ENCODE measurements at places on chromosomes 11 and 22.

- no peak for DNase-seq
Measured at GRCh38 chr11:76700177-76701100, 29.9 kb upstream of the LRRC32 start.

- no peak for DNase-seq
Measured at GRCh38 chr11:116207421-116208141, 565.2 kb downstream of the BUD13 start.

- peak; percentile 72 for DNase-seq
Measured at GRCh38 chr22:42581762-42582716, 28.3 kb downstream of the SERHL2 start.

DNA sequence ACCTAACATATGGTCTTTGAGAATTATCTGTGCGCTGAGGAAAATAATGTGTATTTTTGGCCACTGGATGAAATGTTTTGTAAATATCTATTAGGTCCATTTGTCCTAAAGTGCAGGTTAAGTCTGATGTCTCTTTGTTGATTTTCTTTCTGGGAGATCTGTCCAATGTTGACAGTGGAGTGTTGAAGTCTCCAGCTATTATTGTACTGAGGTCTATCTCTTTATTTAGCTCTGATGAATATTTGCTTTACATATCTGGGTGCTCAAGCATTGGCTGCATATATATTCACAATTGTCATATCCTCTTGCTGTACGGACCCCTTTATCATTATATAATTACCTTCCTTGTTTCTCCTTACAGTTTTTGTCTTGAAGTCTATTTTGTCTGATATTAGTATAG is 833.8 kb downstream of the DLG2 start:
- no peak for DNase-seq

GRCh38 chr11:130620548-130620947 is 172.1 kb downstream of the ADAMTS15 start:
- no peak for DNase-seq

- DNase-seq: no peak
Measured at GRCh38 chr11:92687724-92688123, 281.7 kb upstream of the MTNR1B start.

DNA sequence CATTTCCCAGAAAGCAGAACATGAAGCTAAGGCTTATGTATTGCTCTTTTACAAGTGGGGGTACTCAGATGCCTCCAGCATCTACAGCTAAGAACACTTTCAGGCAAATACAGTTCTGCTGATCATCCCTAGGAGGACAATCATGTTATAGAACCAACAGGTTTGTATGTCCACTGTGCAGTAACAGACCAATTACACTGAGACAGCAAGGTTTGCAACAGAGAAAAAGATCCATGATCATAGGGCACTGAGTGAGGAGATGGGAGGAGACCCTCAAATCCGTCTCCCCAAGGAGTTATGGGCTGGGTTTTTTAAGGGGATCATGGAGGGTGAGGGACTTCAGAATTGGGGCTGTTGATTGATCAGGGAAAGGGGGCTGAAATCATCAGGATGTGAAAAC is 39.1 kb upstream of the GRK3 start:
- no peak for DNase-seq

DNA sequence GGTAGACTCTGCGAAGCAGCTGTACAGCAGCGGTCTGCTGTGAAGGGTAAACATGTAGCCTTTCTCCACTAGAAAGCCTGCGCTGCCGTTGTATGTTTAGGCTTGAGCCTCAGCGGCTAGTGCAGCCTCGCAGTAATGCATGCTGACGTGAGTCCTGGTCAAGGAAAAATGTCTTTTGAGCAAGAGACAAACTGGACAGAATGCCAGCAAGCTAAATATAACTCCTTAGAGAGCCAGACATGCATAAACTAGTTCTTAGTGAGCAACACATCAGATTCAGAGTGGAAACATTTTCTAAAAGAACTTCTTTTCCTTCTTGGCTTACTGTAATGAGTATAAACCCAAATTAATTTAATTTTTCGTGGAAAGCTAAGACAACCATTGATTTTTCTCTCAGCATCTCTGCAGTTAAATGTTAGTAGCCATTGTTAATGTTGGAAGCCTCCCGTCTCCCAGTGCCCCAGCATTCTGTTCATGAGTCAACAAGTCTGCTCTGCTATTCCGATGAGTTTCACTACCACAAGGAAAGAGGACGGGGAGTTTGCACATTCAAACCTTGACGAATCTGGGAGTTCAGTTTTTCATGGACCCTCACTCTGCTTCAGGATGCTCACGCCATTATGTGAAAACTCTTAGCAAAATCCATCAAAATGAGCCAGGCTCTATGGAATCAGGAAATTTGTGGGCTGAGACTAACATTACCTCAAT is 51.4 kb downstream of the JAM3 start:
- DNase-seq: no peak

GRCh38 chr22:46001426-46002106 is 24.6 kb upstream of the WNT7B start:
- DNase-seq: no peak

DNA sequence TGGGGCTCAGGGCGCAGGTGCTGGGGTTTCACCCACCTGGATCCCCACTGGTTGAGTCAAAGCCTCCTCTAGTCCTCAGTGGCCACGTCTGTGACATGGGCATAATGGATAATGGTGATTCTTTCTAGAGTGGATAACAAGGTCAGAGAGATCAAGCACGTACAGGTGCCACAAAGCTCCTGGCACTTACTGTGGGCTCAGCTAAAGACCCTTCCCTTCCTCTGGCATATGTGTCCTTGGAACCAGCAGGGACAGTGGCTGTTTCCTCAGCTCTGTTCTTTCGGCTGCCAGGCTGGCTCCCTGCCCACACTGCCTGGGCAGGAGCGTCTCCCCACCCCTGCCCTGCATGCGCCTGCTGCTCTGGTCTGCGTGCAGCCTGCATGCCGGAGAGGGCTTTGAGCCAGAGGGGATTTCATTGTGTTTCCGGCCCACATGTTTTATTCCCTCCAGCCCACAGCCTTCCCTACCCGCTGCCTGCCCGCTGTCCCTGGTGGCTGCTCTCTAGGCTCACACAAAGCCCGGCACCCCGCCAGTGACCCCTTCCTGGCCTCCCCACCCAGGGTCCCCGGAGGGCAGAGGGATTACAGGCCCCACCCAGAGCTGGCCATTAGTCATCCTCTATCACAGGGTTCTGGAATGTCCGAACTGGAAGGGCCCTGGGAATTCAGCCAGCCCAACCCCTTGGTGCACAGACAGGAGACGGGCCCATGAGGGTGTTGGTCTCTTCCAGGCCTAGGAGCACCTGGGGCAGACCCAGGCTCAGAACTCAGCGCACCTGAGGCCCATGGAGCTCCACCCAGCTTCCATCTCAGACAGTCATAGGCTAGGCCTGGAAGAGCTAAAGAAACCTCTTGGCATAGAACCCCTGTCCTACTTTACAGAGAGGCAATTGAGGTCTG is 55.3 kb upstream of the GCAT start:
- DNase-seq: no peak

DNA sequence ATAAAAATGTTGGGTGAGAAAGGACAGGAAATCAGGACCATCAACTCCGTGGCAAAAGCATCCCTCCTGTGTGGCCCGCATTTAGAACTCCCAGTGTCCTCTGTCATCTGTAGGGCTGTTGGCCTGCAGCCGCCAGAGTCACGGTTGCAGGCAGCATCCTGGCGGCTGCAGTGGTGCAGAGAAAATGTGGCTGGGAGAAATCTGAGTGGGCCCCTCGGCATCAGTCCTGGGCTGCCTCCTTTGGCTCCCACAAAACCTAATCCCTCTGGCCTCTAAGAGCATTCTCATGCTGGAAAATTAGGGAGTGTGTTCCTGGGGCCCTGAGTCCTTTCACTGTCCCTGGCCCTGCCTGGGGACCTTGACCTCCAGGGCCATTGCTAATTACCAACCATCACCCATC is 121.9 kb downstream of the WT1 start:
- DNase-seq: no peak

GRCh38 chr11:112878033-112878601 is 83.1 kb upstream of the NCAM1 start:
- no peak for DNase-seq

GRCh38 chr22:35399114-35399677 is 744 bp upstream of the MCM5 start:
- DNase-seq: no peak

DNA sequence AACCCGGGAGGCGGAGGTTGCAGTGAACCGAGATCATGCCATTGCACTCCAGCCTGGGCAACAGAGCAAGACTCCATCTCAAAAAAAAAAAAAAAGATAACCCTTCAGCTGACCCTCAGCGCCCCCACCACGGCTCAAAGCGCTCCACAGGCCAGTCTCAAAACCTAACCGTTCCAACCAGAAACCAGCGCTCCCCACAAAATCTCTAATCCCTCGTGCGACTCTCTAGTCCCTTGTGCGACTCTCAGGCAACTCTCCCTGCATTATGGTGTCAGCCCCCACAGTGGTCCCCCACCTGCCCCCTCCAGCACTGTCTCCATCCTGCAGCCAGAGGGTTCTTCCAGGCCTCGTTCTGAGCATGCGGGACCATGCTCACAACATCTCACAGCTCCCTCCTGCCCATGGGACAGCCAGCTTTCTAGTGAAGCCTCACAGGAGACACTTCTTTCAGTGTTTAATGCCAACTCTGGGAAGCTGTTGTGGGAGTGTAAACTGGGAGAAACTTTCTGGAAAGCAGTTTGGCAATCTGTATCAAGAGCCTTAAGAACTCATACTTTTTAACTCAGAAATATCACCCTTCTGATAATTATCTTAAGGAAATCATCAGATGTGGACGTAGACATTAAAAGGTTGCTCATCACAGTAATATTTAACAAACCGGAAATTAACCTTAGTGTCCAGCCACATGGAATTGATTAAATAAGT is 4.2 kb upstream of the RASGRP2 start:
- no peak for DNase-seq

DNA sequence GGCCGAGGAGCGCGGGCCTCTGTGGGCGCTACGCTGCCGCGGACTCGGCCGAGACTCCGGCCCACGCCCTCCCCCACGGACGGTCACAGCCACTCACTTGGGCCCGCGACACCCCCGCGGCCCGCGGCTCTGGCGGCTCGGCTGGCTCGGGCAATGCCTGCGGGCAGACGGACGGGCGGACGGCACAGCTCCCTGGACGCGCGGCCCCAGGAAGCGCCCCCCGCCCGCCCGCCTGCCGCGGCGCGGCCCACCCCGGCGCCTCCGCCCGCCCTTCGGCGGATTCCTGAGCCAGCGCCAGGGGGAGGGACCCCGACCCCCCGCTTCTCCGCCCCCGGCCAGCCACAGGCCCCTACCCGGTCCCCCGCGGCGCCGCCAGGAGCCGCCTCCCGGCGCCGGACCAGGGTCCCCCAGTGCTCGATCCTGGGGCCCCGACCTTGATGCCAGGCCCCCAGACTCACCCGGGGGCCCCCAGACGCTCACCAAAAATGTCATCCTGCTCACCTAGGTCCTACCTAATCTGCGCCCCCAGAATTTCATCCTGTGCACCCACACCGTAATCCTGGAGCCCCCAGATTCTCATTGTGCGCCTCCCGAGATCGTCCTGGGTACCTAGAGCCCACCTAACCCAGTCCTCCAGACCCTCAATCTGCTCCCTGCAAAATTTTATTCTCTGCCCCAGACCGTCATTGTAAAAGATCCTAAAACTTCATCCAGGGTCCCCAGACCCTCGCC is at the start of gene EFEMP2:
EFEMP2 (minus strand) TSS at position 215 of the 732 bp plus-strand sequence. CDS start 446 bp downstream, outside the sequence.
- DNase-seq: no peak

DNA sequence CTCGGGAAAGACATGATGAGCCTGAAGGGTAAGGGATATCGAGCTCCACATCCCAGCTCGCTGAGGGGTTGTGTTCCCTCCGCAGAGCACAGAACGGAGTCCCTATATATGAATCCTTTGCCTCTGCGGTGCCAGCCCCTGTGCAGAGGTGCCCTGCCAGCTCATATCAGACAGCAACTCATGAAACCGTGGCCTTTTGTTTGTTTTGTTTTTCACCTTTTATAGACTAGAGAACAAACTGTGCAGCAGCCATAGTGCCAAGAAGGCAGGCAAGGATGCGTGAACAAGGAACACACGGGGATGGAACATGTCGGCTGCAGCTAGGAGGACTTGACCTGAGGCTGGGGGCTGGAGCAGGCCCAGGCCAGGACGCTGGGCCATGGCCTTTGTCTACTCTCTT is 109.8 kb downstream of the PKNOX2 start:
- no peak for DNase-seq

GRCh38 chr11:44976576-44976975 is 25.9 kb upstream of the TP53I11 start:
- no peak for DNase-seq

DNA sequence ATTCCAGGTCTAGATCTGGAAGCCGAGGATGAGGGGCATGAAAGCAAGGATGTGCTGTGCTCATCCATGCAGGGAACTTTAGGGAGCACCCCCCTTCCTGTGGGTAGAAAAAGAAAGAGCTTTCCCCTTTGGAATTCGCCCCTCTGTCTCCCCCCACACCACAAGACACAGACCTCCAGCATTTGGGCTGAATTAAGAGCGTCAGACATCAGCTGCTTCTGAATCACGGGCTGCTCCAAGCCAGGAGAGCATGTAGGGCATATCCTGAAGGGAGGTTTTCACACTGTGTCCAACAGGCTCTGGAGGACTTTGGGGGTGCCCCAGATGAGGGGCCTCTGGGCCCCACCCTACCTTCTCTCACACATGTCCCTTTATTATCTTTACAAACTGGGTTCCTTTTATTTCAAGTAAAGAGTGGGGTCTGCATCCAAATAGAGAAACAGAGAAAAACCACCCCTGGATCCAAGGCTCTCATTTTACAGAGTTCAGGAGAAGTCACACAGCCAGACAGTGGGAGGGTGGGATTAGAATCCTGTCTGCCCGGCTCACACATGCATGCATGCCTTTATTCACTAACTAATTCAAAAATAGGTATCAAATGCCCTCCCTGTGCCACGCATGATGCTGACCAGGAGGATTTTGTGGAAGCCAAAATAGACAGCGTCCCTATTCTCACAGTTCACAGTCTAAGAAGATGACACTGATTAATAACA is 52.8 kb downstream of the LRRC32 start:
- no peak for DNase-seq

DNA sequence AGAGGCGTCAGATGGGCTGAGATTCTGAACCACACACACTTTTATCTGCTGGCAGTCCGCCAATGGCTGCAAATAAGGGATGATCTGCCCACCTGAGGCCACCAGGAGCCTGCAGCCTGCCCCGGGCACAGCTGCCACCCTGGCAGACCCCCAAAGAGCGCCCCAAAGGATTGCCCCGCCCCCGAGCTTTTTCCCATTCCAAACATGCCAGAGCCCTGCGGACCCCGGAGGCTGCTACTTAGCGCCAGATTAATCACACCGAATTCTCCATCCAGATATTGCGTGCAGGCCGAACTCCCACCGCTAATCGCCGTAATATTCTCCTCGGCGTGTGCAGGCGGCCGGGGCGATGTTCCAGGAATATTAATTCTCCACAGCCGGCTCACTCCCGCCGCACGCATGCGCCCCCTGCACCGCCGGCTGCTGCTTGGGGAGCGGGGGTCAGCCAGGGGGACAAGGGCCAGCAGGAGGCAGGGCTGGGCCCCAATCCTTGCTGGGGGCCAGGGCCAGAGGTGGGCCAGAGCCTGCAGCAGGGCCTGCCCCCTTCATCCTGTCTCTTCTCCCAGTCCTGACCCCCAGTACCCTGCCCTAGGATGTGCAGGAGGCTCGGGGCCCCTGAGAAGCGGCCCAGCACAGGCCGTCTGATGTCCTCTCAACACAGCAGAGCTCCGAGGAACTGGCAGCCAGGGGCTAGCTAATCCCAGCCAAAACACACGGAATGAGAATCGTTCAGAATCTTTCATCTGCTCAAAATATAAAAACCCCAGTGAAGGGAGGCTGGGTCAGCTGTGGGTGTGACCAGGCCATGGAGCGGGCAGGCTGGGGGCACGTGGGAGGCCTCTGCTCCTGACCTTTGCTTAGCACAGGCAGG is 19.5 kb upstream of the TCF20 start:
- no peak for DNase-seq

GRCh38 chr11:74749127-74749964 is 697 bp downstream of the RNF169 start:
- DNase-seq: peak; percentile 46
